ENCODE measurements at places on chromosomes 3 and 15. TPM values are rescaled to one million over a fixed set of nuclear protein-coding genes. Genes with fewer than 3 reads are reported as not detected.

Gene GNAT1
- not detected for total RNA-seq

Gene CEMIP
- total RNA-seq, result 324 TPM

Gene MFAP1
- 31.1 TPM for total RNA-seq

Gene CDHR4
- total RNA-seq, result not detected

Gene IGDCC3
- not detected for total RNA-seq

Gene ADAMTSL3
- total RNA-seq, result 0.26 TPM

Gene HYAL1
- 1.8 TPM for total RNA-seq

Gene CACNA2D2
- under 0.01 TPM for total RNA-seq

Gene CHRFAM7A
- 0.26 TPM for total RNA-seq

Gene MEX3B
- total RNA-seq, result 8.1 TPM

Gene TAGLN3
- total RNA-seq, result 0.51 TPM

Gene TGM4
- not detected for total RNA-seq

Gene HDC
- not detected for total RNA-seq

Gene C2CD4A
- not detected for total RNA-seq

Gene DPH3
- 28.2 TPM for total RNA-seq

Gene DAZL
- total RNA-seq, result not detected

Gene RLBP1
- total RNA-seq, result not detected

Gene SNX22
- total RNA-seq, result 0.17 TPM

Gene PPP1R14D
- total RNA-seq, result not detected

Gene NEK10
- total RNA-seq, result 23.0 TPM

Gene TMEM41A
- 8.3 TPM for total RNA-seq

Gene ITIH3
- total RNA-seq, result 0.17 TPM

Gene ACSBG1
- not detected for total RNA-seq

Gene ISG20
- total RNA-seq, result 3.0 TPM

Gene TF
- 0.33 TPM for total RNA-seq

Gene EFCC1
- not detected for total RNA-seq

Gene AKAP13
- total RNA-seq, result 68.4 TPM

Gene STAB1
- under 0.01 TPM for total RNA-seq

Gene CIB2
- 3.1 TPM for total RNA-seq

Gene TMC3
- not detected for total RNA-seq

Gene AGBL1
- total RNA-seq, result not detected

Gene SI
- total RNA-seq, result not detected

Gene UROC1
- not detected for total RNA-seq

Gene ANKRD34C
- not detected for total RNA-seq

Gene KBTBD12
- total RNA-seq, result not detected

Gene ABI3BP
- total RNA-seq, result 6.2 TPM

Gene TIMP4
- 9.8 TPM for total RNA-seq

Gene RPL35A
- 1,048 TPM for total RNA-seq

Gene SLC24A5
- total RNA-seq, result not detected

Gene GPR87
- 0.17 TPM for total RNA-seq

Gene TMEM40
- not detected for total RNA-seq

Gene PLA1A
- 0.26 TPM for total RNA-seq

Gene CCR9
- not detected for total RNA-seq

Gene STRIT1
- total RNA-seq, result not detected

Gene ALG1L2
- total RNA-seq, result 0.50 TPM

Gene CCR2
- not detected for total RNA-seq

Gene CISH
- total RNA-seq, result 0.99 TPM

Gene CGGBP1
- total RNA-seq, result 56.5 TPM

Gene C3orf70
- 0.33 TPM for total RNA-seq

Gene CRTC3
- total RNA-seq, result 12.3 TPM

Gene LMAN1L
- total RNA-seq, result not detected

Gene CCDC13
- 0.51 TPM for total RNA-seq

Gene CDAN1
- total RNA-seq, result 9.5 TPM

Gene CLDN18
- not detected for total RNA-seq

Gene SLCO2A1
- under 0.01 TPM for total RNA-seq

Gene CAMKV
- not detected for total RNA-seq
